GDM1 (cell line): ENCODE measurements at places on chromosomes 5 and 9.

DNA sequence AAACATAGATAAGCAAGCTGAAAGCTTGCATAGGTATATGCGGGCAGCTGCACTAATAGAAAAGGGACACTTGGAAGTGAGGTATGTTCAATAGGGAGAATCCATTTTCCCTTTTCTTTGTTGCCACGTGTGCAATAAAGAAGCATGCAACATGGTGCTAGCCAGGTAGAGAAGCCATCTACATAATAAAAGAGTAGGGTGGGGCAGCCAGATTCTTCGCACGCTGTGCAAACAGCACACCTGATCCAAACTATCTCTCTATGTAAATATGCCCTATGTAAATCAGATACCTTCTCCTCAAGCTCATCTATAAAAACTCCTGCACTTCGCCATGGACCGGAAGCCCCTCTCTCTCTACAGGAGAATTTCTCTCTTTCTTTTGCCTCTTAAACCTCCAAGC is 91.9 kb upstream of the C9orf72 start:
- DNase-seq, result no peak

- no peak for DNase-seq
These were observed 75.7 kb downstream of the NR6A1 start for GRCh38 chr9:124695280-124695890.

DNA sequence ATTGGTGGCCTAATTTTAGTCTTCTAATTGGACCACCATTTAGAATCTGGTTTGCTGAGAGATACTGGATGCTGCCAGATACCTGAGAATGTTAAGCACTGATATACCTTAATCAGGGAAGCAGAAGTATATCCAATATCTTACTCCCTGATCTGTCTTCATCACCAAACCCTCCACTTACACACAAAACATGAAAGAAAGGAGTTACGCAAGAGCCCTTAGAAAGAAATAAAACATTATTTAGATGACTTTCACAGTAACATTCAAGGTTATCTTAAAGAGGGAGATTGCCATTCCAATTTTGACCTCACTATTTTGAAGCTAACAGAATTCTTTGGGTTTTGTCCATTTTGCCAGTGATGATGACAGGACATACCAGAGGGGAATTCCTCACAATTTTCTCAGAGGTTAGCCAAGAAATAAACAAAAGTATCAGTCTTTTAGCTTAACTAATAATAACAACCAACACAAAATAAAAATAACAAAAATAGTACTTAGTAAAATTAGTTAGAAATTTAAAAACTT is 496.1 kb downstream of the NFIB start:
- DNase-seq, result no peak

DNA sequence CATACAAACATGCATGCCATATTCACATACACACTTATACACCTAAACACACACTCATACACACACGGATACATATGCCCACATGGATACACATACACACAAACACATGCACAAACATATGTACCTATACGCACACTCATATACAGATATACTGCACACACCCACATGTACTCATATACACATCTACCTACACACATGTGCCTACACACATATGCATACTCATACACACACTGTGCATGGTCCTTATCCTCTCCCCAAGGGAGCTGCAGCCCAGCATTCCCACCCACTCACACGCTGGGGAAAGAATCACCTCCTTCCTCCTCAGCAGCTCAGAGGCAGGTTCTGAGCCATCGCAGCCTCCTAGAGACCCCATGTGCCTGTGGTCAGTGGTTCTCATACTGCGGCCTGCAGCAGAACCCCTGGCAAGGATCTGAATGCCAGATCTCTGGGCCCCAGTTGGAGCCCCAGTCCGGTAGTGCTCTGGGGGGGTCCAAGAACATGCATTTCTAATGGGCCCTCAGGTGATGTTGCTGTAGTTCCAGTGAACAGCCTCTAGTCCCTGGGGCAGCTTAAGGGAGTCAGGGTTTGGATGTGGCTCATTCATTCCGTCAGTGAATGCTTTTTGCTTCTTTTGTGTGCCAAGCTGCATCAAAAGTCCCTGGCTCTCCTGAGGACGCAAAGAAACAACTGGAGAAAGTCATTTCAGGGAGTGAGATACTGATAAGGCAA is 39.0 kb downstream of the SEMA4D start:
- no peak for DNase-seq

DNA sequence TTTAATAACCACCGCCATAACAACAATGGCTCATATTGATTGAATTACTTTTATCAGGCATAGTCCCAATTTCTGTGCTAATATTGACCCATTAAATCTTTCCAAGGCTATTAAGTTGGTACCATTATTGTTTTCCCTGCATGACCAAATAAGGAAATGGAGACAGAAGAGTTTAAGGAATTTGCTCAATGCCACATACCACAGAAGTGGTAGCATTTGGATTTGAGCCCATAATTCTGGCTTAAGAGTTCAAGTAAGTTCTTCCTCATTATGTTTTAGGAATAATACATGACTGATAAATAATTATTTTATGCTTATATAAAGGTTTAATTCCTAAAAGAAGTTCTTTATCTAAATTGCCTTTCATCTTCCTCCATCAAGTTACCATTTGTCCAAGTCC is 43.4 kb upstream of the HAPLN1 start:
- DNase-seq, result no peak

GRCh38 chr9:126617003-126617822 is 3.5 kb downstream of the LMX1B start:
- no peak for DNase-seq

DNA sequence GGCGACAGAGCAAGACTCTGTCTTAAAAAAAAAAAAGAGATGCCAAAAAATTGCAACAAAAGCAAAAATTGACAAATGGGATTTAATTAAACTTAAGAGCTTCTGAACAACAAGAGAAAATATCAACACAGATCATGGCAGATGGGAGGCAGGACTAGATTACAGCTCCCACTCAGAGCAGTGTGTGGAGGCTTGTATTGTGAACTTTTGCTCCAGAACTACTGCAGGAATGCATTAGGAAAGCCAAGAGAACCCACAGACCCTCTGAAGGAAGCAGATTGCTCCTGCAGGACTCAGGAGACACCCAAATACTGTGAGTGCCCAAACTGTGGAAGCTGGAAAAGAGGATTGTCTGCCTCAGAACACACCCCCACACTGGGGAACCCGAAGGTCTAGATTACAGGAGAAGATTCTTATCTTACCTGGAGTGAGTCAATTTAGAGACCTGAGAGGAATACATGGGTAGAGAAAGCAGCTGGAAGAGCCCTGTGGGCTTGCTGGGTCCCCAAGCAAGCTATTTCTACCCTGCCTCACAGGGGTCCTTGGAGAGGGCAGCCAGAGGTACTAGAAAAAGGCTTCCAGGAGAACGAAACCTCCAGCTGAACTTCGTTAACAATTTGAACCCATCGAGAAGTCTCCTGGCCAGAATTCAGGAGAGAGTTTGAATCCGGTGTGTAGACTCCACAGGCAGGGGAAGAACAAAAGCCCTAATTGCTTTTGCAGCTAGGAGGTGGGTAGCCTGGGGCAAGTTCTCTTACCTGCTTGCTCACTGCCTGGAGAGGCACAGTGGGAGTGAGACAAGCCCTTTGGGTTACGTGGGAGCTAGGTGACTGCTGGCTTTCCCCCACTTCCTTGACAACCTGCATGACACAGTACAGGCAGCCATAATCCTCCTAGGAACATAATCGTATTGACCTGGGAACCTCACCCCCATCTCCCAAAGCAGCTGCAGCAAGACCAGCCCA is 593.4 kb upstream of the RGMB start:
- no peak for DNase-seq

DNA sequence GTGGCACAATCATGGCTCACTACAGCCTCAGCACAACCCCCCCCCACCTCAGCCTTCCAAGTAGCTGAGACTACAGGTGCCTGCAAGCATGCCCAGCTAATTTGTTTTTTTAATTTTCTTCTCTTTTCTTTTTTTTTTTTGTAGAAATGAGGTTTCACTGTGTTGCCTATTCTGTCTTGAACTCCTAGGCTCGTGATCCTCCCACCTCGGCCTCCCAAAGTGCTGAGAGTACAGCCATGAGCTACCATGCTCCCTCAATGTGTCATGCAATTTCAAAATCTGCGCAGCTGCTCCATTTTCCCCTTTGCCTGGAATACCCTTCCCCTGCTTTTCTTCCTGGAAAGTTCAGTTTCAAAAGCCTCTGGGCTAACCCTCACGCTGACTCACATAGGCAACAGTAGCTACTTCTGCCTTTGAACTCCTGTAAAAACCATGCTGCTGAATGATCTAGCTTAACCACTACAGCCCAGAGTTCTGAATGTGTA is 71.0 kb upstream of the IL7R start:
- no peak for DNase-seq

GRCh38 chr5:17314907-17315471 is 97.6 kb downstream of the BASP1 start:
- no peak for DNase-seq

DNA sequence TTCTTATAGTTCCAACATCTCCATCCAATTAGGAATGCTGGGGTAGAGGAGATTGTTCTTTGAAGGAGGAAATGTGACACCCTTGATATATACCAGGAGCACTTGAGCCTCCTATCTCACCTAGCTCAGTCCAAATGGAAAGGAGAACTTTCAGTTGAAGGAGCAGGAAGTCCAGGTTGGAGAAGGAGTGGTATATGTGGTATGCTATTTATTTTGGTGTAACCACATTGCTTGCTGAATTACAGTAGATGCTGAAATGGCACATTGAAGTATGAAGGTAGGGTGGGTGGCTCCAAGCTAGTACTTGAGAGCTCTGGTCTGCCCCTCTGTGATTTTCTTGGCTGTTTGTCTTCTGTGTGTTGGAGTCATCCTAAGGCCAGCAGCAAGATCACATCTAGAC is 6.1 kb downstream of the CSNK1G3 start:
- no peak for DNase-seq

GRCh38 chr9:98201102-98201501 is 8.7 kb upstream of the CORO2A start:
- no peak for DNase-seq

GRCh38 chr5:125579182-125579581 is 832.7 kb upstream of the ZNF608 start:
- DNase-seq, result no peak

- no peak for DNase-seq
These were observed 189.0 kb downstream of the NR3C1 start for GRCh38 chr5:143214458-143214857.

DNA sequence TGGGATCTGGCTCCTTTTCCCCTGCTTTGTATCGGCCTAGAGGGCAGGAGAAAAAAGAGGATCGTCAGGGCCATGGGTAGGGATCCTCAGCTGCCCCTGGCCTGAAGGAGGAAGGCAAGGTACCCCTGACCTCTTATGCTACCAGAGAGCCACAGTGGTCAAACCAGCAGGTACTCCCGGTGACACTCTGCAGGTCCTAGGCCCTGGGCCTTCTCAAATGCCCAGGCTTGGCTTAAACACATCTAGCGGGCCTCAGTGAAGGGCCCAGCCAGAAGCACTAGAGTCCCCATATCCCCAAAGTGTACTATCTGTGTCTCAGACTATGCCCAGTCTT is 3.5 kb downstream of the IRF1 start:
- no peak for DNase-seq

DNA sequence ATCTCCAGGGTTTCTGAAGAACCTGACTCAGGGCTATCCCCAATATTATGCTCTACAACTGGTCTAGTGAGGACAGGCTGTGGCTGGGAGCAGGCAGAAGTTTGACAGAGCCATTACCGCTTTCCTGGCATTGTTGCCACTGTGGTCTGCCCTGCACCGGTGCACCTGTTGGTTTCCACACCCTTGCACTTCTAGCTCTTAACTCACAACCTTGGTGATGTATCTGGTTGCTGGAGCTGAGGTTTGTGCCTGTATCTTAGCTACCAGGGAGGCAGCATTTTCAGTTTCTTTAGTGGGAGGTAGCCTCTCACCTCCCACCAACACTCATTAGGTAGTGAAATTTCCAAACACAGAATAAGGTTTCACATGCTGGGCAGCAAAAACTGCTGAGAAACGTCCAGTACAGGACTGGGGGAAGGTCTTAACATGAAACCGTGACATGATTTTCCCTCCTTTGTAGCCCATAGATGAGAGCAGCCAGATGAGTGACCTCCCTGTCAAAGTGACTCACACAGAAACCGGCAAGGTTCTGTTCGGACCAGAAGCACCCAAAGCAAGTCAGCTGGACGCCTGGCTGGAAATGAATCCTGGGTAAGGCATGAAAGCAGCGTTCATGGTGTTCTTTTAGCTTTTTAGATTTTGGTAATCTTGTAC is 57.7 kb downstream of the SMARCA2 start:
- DNase-seq, result no peak

DNA sequence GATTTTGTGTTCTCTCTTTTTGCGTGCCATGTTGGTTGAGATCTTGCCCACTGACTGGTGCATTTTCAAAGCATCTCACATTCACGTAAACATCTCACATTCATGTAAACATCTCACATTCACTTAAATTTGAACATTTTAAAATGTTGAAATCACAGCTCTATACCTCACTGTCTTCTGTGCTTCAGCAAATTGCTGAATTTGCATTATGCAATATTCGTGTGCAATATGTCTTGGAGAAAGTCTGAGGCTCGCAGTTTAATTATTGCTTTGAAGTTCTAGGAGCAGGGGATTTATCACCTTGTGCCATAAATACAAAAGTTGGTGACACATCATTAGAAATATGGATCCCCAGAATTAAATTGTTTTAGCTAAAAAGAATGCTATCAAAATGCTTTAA is 42.6 kb downstream of the TNFSF15 start:
- no peak for DNase-seq

DNA sequence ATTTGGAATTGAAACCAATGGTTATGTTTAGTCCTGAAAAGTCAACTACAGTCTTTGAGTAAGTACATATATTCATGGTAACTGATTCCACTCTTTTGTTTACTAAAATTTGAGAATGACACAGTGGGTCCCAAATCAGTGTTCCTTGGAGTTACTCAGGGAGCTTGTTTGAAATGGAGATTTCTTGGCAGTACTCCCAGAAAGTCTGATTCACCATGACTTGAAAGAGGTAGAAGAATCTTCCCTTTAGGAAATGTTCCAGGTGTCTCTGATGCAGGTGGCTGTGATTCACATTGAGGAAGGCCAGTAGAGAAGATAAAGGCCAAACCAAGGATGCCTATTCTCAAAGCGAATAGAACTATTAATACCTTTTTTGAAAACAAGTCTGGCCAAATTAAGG is 1078.3 kb downstream of the CDH12 start:
- no peak for DNase-seq

GRCh38 chr5:144142139-144142823 is 28.2 kb downstream of the YIPF5 start:
- DNase-seq, result no peak

- DNase-seq, result no peak
These were observed 304.7 kb upstream of the NREP start for GRCh38 chr5:112061666-112062065.

GRCh38 chr9:19423163-19423562 is 14.4 kb downstream of the ACER2 start:
- DNase-seq, result no peak

GRCh38 chr5:109016300-109016699 is 268.6 kb downstream of the FER start:
- no peak for DNase-seq

- no peak for DNase-seq
These were observed 498.8 kb upstream of the TNC start for GRCh38 chr9:115616666-115617239.

DNA sequence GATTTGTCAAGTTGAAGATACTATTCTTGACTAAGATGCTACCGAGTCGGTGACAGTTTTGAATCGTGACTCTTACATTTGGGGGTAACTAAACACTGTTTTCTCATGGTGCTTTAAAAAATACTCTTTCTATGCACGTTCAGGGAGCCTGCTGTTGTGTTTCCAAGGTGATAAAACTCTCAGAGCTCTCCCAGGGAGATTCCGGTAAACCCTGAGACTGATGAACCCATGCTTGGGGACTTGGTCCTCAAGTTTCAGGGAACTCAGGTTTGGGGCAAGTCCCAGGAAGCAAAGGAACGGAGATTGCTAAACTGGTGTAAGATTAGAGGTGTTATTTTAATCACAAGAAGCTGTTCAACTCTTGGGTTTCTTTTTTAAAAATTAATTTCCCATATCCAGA is 1.4 kb downstream of the GDA start:
- DNase-seq, result no peak
